ENCODE measurements at places on chromosomes 2 and 18.

GRCh38 chr2:115369400-115369799 is 927.0 kb downstream of the DPP10 start:
- DNase-seq: no peak

GRCh38 chr2:285531-285930 is 2.4 kb downstream of the ALKAL2 start:
- DNase-seq: no peak

GRCh38 chr18:31555971-31556747 is 35.5 kb upstream of the TTR start:
- DNase-seq: peak; percentile 58

DNA sequence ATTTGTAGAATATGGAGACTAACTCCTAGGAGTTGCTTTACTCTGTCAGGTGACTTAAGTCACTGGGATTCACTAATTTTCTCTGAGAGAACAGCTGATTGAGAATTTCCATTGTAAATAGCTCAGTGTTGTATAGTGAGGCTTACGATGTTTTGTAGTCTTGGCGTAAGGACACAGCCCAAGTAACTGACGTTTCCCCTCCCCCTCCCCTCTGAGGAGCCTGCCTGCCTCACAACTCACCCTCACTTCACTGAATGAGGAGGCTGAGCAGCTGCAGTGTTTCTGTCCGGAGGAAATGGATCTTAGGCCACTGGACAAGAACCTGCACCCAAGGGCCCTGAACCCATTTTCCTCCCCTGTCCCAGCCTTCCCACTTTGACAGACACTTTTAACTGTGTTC is 264.6 kb downstream of the PHLPP1 start:
- no peak for DNase-seq

DNA sequence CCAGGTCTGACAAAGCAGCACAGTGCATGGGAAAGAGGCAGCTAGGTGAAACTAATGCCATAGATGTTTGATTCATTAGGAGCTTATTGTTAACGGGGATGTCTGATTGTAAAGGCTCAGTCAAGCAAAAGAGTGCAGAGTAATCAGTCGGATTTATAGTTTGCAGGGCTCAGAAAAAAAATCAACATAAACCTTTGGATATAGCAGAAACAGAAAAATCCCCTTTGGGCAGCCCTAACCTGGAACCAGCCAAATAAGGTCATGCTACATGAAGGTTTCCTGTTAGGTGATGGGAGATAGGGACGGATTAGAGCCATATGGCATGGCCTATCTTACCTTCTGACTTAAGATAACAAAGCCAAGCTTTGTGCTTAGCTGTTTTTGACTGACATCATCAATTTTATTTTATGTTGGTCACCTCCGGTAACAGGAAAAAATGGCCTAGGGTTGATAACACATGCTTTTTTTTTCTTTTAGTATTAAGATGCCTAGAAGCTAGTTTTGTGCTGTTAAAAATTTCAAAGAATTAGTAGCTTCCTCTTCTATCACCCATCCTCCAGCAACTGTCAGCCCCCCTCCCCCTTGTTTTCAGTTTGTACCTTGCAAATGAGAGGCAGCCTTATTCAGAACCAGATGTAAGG is 60.7 kb upstream of the ZEB2 start:
- DNase-seq: no peak
